ENCODE measurements at places on chromosomes 6 and 20.

DNA sequence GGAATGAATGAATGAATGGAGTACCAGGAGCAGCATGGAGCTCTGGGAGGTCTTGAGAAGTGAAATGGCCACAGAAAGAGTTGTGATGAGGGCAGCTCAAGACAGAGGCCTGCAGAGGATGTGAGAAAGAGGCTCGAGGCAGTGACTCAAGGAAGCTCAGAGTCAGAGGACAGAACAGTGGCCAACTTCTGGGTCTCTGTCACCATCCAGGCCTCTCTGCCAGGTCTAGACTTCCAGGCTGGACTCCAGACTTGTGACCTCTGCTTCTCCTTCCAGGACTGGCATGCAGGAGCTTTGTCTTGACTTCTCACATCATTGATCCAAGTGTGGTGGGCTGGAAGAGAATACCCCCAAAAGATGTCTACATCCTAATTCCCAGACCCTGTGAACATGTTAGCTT, 119.8 kb downstream of the TOX2 start:
- peaks cover 34% of the 10 kb centered on the region for H3K27me3 ChIP-seq
- H3K27ac ChIP-seq, result no peak overlapping the region
- no peak for DNase-seq

GRCh38 chr6:8879334-8879733, 444.0 kb upstream of the SLC35B3 start:
- H3K36me3 ChIP-seq, result no peaks in the 10 kb centered on the region
- no peak overlapping the region for H3K27ac ChIP-seq
- no peaks in the 10 kb centered on the region for H3K4me1 ChIP-seq
- H3K4me3 ChIP-seq, result no peak overlapping the region

GRCh38 chr6:2407525-2407924, 162.1 kb upstream of the GMDS start:
- no peaks in the 10 kb centered on the region for H3K4me1 ChIP-seq
- H3K27ac ChIP-seq, result no peak overlapping the region
- H3K27me3 ChIP-seq, result no peaks in the 10 kb centered on the region

GRCh38 chr6:21915707-21916260, 322.2 kb downstream of the SOX4 start:
- H3K4me3 ChIP-seq, result no peak overlapping the region
- DNase-seq, result no peak
- no peak overlapping the region for H3K27ac ChIP-seq
- no peaks in the 10 kb centered on the region for H3K4me1 ChIP-seq

DNA sequence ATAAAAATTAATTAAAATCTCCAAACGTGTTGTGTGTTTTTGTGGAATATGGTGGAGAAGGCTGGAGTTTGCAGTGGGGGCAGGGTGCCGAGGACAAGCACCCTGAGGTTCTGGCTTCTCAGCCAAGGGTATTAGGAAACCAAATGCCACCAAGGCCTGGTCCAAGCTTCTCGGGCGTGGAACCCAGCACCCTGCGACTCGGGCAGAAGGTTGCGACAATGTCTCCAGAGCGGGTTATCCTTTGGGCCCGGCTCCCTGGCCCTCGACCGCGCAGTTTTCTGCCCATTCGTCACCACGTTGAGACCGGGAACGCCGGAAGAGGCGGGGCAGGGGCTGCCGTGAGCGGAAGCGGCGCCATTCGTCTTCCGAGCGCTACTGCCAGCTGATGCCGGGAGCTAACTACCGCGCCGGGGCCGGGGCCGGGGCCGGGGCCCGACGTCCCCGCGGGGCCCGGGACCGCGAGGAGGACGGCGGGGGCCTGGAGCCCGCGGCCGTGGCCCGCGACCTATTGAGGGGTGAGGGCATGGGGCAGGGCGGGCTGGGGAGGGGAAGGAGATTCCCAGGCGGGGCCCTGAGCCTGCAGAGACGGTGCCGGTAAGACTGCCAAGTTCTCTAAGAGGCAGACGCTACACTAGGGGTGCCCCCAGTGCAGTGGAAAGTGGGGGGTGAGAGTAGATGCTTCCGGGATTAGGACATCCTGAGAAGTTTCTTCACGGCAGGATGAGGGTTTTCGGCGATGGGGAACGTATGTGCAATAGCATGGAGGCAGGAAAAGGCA, at the start of gene RRP36:
Gene RRP36, plus strand, starts transcription at position 354 of the 778 bp plus-strand sequence. Its CDS starts 32 bp downstream, at position 386.
- H3K27me3 ChIP-seq, result no peaks in the 10 kb centered on the region
- peak; percentile 40 for DNase-seq
- H3K4me3 ChIP-seq, result peak within 1 kb of the TSS; percentile 90
- peaks cover 48% of the 10 kb centered on the region for H3K36me3 ChIP-seq
- H3K27ac ChIP-seq, result peak within 1 kb of the TSS; percentile 83

- H3K27me3 ChIP-seq, result no peaks in the 10 kb centered on the region
- no peak overlapping the region for H3K4me3 ChIP-seq
- peaks cover 25% of the 10 kb centered on the region for H3K4me1 ChIP-seq
- peak overlapping the region; percentile 95 for H3K27ac ChIP-seq
Observed at GRCh38 chr6:8066108-8066507, 1.9 kb upstream of the BLOC1S5 start.

- no peaks in the 10 kb centered on the region for H3K36me3 ChIP-seq
- H3K4me1 ChIP-seq, result no peaks in the 10 kb centered on the region
- H3K27ac ChIP-seq, result no peak overlapping the region
- peaks cover 27% of the 10 kb centered on the region for H3K27me3 ChIP-seq
- no peak for DNase-seq
Observed at GRCh38 chr6:142255785-142256184, 46.0 kb upstream of the ADGRG6 start.

Measured in effector memory CD8-positive, alpha-beta T cell (primary cell).